ELR (cell line): ENCODE measurements at places on chromosomes 7 and 10.
A peak's percentile ranks its signal among the peaks of the same experiment; 100 is the strongest.

DNA sequence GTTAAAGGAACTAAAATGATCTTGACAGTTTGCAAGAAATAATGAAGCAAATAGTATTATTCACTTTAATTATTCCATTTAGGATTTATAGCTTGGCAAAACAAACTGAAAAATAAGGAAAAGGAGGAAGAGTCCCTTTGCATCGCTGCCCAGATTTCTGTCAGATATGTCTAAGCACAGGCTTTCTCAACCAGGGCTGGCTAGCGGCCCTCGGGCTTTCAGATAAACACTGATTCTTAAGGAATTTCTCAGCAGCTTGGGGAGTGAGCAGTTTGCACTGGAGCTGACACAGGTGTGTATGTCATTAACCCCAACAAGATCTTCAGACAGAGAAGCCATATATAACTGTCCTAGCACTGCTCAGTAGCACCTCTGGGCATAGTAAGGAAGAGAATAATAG lies 47.9 kb upstream of the SEMA3D start:
- DNase-seq, result no peak

DNA sequence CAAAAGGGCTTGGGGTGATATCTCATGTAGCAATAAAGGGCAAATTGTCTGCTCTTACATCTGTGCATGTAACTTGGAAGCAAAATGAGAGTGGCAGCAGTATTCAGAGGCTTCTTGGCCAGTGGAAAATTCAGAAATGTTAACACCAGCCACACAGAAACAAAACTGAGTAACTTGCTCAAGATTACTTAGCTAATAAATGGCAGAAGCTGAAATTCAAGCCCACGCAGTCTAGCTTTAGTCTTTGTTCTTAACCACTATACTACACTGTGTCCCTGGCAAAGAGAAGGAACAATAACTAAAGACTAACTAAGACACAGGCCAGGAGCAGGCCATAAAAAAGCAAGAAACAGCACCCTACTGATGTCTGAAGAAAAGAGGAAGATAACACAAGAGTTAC lies 185.9 kb upstream of the ASAH2 start:
- DNase-seq, result no peak

DNA sequence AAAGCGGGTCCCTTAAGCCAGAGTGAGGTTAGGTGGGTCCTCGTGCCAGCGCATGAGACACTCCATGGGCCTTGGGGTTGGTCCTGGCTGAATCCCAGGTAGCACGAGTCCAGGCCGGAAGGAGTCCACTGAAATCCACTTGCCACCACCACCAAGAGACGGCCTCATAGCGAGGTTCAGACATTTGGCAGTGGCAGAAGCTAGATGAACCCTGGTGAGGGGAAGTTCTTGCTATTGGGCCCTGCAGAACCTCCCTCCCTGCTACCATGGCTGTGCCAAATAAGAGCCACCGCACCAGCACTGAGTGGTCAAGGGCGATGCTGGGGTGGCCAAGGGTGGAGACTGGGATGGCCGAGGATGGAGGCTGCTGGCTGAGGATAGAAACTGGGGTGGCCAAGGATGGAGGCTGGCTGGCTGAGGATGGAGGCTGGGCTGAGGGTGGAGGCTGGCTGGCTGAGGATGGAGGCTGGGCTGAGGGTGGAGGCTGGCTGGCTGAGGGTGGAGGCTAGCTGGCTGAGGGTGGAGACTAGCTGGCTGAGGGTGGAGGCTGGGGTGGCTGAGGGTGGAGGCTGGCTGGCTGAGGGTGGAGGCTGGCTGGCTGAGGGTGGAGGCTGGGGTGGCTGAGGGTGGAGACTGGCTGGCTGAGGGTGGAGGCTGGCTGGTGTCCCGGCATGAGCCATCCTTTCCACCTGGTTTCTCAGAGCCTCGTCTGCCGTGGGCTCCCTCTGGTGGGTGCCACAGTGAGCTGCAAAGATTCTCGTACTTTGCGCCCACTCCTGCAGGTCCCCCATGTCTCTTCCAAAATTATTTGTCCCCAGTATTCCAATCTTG lies 88.2 kb downstream of the ELFN1 start:
- DNase-seq, result peak; percentile 44

DNA sequence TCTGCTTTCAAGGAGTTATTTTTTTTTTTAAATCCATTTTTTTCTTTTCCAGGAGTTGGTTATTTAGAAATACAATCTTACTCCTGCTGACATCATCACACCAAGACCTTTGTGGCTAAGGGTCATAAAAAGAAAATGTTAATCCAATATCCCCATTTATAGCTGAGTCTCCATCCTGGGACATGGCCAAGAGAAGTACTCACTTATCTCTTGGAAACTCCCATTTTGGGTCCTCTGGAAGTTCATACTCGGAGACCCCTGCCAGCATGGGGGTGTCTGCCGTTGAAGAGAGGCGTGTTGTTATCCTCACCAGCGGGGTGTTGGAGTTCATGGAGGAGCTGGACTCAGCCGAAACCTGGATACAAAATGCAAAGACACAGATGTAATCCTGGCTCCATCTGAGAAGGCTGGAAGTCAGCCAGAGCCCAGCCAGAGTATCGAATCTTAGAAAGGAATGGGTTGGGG lies 94.6 kb downstream of the FGFR2 start:
- no peak for DNase-seq

DNA sequence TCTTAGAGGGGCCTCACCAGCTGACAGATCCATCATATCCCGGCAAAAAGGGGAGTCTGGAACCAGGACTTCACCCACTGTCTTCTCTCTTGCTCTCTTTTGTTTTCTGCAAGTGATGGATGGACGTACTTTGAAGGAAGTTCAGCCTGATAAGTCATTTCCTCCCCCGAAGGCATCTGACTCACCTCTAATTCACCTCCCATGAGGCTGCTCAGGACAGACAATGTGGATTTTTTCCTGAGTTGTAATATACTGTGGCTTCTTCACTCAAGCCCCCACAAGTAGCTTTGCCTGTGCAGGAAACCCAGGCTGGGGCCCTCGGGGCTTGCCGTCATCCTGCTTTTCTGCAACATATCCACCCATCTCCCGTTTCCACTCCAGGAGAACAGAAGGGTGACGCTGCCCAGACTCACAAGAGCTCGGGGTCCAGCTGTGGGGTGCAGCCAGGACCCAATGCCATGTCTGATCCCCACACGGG lies 70.4 kb downstream of the ASB13 start:
- DNase-seq, result peak; percentile 100

GRCh38 chr7:134926396-134926795 lies 59.9 kb upstream of the AGBL3 start:
- peak; percentile 13 for DNase-seq

DNA sequence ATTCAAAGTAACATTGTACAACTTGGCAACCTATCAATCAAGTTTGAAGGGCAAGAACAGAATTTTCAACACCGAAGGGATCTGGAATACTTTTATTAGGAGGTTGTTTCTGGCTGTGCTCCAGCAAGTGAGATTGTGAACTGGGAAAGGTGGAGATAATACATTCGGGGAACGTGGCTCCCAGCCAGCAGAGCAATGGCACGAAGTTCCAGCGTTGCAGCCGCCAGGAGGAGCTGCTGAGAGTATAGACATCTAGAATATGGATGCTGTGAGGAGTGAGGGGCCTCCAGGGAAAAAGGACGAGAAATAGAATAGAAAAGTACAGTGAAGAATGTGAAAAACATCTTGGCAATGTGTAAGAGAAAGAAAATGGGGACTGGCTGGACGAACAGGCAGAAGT lies 69.5 kb downstream of the TCERG1L start:
- DNase-seq, result peak; percentile 0

DNA sequence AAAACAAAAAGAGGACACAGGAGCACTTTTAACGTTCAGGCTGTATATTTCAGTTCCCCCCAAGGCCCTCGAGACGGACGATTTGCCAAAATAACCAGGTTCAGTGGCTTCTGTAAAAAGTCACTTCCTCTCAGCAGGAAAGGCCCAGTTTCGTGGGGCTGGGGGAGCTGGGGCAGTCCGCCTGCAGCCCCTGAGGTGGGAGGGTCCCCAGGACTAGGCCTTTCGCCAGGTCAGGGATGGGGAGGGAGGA lies 28.8 kb downstream of the WDR86 start:
- no peak for DNase-seq

GRCh38 chr7:137096607-137097006 lies 228.2 kb downstream of the CHRM2 start:
- DNase-seq, result no peak

- no peak for DNase-seq
Measured at GRCh38 chr7:142720172-142720773, 29.0 kb upstream of the PRSS1 start.

GRCh38 chr7:70093205-70093904 lies 495.1 kb downstream of the AUTS2 start:
- no peak for DNase-seq

DNA sequence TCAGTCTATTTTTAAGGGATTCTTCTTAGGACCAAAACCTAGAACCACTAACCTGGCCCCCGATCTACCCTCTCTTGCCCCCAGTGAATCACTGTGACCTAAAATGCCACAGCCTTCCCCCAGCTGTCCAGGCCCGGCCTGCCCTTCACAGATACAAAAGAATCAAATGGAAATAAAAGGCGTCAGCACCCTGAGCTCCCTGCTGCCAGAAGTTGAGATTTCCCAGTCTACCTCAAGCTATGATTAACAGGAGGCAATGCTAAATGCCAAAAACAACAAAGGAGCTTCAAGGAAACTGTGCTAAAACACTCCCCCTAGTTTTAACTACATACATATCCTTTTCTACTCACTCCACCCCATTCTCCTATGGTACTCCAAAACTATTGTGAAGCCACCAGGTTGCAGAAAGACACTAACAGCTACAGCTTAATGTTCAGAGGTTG lies 67.8 kb downstream of the GSAP start:
- DNase-seq, result peak; percentile 42

DNA sequence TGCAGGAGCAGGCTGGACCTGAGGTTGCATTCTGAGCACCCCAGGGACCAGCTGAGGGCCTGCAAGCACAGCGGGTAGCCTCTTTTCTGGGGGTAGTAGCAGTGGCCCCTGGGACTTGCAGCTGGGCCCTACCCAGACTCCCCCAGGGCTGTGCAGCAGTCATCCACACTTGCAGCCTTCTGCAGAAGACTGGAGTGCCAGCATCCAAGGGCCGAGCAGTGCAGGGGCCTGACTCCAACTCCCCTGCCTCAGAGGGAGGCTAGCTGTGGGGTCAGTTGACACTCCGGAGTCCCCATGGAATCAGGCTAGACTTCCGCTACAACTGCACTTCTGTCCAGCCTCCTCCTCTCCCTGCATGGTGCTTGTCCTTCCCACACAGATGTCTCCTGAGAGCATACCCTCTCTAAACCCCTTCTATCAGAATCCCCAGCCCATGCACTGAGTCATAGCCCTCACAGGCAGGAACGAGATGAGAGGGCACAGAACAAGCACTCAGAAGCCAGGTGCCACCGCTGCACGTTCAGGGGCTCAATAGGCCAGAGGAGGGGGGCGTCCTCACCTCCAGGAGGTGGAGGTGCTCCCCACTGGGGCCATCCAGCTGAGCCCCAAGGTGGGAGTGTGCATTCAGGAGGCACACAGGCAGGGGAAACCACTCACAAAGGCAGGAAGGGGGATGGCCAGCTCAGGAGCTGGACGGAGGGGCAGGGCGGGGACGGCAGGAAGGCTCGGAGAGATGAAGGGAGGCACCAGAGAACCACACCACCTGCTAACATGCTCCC lies 7.5 kb downstream of the RASGEF1A start:
- no peak for DNase-seq

DNA sequence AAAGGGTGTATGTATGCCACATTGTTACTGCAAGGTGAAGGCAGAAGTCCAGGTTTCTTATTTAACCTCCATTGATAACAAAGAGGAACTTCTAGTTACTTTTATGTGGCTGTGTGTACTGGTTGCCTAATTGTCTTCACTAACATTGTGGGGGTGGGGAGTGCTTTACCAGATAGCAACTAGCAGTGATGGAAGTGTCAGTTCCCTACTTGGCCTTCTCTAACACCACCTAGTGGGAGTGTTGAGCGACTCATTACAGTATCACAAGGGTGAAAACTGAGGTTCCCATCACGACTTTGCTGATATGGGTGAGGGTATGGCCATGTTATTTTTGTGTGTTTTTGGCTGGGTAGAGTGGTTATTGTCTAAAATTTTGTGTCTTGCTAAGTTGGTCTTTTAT lies 274.4 kb downstream of the THSD7A start:
- DNase-seq, result peak; percentile 29

DNA sequence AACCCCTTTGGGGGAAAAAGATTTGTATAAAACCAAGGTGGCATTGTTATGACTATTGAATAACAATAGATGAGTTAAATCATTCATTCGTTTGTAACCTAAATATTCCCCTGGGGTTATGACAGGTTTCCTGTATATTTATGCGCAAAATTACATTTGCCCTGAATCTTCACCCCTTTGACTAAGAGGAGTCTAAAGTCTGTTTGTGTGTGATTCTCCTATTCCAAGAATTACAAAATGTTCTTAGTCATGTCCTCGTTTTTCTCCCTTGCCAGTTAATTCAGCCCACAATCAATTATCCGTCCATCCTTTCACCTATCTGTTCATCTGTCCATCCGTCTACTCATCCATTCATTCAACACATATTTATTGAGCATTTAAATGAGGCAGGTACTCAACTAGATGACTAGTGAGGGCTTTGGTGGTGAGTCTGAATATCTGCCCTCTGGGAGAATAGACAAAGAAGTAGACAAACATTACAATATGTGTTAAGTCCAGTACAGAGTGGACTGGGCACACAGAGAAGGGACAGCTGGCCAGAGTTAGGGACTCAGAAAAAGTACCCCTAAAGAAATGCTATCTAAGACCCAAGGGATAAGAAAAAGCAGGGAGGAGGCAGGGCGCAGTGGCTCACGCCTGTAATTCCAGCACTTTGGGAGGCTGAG lies 35.6 kb upstream of the TCF7L2 start:
- no peak for DNase-seq

DNA sequence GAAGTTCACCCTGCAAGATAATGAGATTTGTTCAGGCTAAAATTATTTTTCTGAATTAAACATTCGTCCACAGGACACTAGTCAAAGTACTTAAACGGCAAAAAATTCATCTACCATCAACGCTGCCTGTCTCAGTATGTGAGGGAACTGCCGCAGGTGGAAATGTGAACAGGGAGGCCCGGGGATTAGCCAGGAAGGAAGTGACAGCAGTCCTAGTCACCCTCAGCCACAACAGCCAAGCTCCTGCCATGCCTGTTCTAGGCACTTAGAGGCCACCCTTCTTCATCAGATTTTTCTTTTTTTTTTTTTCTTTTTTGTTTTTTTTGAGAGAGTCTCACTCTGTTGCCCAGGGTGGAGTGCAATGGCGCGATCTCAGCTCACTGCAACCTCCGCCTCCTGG lies 9.4 kb downstream of the NUDT5 start:
- peak; percentile 81 for DNase-seq

DNA sequence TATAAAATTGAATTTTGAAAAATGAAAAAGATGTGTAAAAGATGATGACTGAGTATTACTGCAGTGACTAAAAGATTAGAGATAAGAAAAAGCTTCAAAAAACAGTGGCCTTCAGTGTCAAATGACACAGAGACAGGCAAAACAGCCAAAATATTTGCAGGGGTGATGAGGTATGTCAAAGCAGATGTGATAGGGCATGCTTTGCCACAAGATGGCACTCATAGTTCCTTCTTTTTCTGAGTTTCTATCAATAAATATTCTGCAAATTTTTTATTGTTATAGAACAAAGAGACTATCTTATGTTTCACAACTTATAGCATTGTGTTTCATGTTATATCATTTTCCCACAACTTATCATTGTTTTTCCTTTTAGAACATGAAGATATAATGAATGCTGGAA lies 344.1 kb upstream of the HPS1 start:
- DNase-seq, result peak; percentile 34

- DNase-seq, result no peak
Measured at GRCh38 chr7:2165610-2166594, 66.8 kb downstream of the MAD1L1 start.
